ENCODE measurements at places on chromosomes 2 and 18.

- no peak for DNase-seq
Measured at GRCh38 chr18:46322411-46322891, 218.3 kb downstream of the HAUS1 start.

GRCh38 chr2:163757814-163758213, 22.0 kb upstream of the FIGN start:
- no peak for DNase-seq

- DNase-seq: no peak
Measured at GRCh38 chr18:13577091-13577697, 149.2 kb downstream of the FAM210A start.

DNA sequence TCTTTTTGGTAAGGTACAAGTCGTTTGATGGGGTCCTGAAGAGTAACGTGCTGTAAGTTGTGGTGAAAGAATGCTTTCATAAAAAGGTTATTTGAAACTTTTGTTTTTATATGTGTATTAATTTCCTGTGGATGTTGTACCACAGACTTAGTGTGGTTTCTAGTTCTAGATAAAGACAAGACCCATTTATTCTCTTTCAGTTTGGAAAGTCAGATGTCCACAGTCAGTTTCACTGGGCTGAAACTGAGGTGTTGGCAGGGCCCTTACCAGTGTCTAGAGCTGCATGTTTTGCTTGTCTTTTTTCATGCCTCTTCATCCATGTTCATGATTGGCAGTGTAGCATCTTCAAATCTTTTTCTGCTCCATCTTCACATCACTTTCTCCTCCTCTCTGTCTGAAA, 22.1 kb upstream of the DOCK10 start:
- DNase-seq: no peak

DNA sequence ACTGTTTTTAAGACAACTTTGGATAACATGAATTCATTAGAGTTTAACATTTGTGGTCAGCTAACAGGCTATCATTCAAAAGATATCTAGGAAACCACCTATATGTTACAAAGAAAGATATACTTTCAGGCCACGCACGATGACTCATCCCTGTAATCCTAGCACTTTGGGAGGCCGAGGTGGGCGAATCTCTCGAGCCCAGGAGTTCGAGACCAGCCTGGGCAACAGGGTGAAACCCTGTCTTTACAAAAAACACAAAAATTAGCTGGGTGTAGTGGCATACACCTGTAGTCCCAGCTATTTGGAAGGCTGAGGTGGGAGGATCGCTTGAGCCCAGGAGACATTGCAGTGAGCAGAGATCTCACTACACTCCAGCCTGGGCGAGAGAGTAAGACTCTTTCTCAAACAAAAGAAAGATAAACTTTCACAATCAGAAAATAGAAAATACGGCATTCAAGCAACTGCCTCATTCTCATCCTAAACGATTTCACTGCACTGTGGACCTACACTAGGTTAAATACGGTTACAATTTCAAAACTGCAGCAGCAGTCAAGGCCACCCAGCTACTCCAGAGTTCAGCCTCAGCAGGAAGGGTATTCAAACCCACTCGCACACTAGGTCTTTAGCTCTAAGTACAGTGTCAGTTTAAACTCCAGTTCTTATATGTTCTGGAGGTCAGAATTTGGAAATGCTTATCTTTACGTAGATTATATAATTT, 250.0 kb upstream of the SLC39A10 start:
- DNase-seq: no peak

DNA sequence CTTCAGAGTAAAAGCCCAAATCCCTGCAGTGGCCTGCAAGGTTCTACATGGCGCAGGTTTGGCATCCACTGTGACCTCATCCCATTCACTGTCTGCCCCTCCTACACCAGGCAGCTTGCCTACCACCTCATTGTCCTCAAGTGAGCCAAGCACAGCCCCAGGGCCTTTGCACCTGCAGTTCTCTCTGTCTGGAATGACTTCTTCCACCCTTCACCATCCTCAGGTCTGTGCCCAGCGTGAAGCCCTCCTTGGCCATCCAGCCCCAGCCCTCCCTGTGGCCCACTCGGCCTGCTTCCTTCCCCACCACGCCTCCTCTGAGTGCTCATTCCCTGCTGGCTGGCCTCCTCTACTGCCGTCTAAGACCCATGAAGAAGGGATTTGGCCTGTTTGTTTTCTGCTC, 32.6 kb upstream of the UBE2F start:
- no peak for DNase-seq

DNA sequence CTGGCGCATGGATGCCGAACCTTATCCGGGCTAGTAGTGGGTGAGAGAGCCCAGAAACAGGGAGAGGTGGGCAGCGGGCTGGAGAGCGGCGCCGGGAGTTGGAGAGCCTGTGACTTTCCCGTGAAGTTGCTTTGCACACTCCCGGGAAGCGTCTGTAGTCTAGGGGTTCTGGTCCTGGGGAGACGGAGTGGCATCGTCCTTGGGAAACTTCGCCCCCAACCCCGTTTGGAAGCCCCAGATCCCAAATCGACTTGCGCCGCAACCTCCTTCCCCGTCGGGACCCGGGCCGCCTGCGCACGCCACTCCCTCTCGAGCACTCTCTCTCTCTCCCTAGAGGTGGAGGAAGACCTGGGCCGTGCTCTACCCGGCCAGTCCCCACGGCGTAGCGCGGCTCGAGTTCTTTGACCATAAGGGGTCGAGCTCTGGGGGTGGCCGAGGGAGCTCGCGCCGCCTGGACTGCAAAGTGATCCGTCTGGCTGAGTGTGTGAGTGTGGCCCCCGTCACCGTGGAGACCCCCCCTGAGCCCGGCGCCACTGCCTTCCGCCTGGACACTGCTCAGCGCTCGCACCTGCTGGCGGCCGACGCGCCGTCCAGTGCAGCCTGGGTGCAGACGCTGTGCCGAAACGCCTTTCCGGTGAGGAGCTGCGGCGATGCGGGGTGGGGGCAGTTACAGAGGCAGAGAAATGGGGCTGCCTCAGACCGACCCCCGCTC, 456 bp downstream of the DOK1 start:
- DNase-seq: peak; percentile 35

DNA sequence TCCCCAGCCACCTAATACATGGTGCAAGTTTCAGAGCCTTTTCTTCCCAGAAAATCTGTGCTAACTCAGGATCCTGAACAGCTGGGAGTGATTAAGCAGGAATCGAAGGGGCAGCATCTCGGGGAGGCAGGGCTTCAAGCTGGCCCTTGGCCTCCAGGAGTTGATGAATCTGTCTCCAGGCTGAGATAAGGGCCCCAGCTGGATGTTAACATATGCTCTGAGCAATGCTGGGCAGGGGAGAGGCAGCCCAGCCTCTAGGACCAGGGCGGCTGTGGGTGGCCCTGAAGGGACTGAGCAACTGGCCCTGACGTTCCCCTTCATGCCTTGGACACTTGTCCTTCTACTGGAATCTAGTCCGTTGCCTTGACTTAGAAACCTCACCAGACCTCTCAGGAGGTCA, 84.1 kb upstream of the EPC2 start:
- no peak for DNase-seq

GRCh38 chr2:40395169-40396073, 56.5 kb downstream of the SLC8A1 start:
- no peak for DNase-seq

GRCh38 chr18:10274301-10274700, 180.1 kb upstream of the APCDD1 start:
- DNase-seq: no peak

DNA sequence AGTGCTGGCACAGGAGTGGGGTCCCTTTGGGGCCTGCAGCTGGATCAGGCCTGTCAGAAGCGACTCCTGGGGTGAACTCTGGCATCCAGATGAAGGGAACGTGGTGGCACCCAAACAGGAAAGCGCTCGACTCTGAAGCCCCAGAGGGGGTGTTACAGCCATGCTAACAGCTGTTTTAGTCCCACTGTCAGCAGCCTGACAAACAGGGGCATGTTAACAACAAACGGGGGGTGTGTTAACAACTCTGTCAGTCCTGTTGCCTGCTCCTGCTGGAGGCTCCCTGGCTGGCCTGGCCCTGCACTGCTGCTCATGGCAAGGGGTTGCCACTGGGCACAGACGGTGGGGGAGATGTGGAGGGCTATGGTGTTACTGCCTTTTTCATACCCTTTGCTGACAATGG, 2.6 kb upstream of the RNU2-63P start:
- no peak for DNase-seq

- DNase-seq: no peak
Measured at GRCh38 chr2:241577413-241578122, 19.0 kb downstream of the BOK start.

GRCh38 chr2:237291138-237291792, 122.7 kb downstream of the COL6A3 start:
- DNase-seq: no peak

- no peak for DNase-seq
Measured at GRCh38 chr2:85255456-85255812, 72.4 kb downstream of the TGOLN2 start.

DNA sequence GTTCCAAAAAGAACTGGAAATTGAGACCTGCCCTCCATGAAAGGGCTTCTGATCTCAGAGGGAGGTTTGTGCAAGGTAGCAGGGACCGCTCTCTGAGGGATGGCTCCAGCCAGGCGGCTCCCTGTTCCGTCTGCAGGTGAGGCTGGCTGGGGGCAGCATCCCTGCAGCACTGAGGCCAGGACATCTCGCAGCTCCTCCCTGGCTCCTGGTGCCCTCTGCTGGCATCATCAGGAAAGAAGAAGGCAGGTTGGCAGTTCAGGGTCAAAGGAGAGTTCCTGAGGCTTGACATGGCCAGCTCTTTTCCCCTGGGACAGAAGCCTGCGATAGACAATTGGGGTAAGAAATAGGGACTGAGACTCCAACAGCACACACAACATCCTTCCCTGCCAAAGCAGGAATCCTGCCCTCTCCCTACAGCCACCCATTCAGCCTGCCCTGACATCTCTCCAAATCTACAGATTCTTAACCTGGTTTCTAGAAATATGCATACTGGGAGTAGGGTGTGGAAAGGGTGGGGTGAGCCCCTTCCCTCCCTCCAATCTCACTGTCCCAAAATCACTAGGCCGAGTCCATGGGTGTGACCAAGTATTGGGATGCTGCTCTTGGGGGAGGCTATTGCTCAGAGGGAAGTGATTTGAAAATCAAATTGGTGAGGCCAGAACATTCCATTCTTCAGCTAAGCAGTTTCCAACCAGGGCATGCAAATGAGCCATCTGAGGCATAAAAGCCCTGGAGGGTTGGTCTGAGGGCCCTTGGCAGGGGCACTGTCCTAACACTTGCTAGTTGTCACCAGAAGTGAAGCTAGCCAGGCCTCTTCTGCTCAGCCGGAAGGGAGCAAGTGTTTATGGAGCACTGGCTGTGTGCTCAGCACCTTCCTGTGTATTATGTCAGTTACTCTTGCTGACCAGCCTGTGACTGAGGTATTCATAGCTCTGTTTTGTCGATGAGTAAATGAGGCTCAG, 185.4 kb downstream of the TFCP2L1 start:
- no peak for DNase-seq

DNA sequence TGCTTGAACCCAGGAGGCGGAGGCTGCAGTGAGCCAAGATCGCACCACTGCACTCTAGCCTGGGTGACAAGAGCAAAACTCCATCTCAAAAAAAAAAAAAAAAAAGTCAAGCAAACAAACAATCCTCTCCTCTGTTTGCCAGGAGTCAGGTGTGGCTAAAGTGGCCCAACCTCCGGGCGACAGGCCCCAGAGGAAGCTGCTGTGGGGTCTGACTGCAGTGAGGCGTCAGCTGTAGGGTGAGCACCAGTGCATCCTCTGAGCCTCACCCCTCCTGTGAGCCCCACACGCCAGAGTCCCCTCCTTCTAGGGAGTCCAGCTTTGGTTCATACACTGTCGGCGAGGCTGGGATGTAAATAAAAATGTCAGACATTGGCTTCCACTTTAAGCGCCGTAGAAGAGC, 76.5 kb upstream of the HS6ST1 start:
- DNase-seq: no peak

- DNase-seq: peak; percentile 24
Measured at GRCh38 chr2:25362434-25363145, 20.9 kb upstream of the DNMT3A start.

GRCh38 chr2:180604077-180604476, 376.3 kb upstream of the UBE2E3 start:
- DNase-seq: no peak

GRCh38 chr2:64626963-64627760, 26.6 kb downstream of the SERTAD2 start:
- DNase-seq: no peak

- no peak for DNase-seq
Measured at GRCh38 chr2:146982393-146982846, 862.4 kb upstream of the ACVR2A start.

GRCh38 chr18:54260396-54261072, 8.8 kb upstream of the POLI start:
- DNase-seq: no peak

- DNase-seq: no peak
Measured at GRCh38 chr18:58009166-58009565, 34.9 kb upstream of the NEDD4L start.

DNA sequence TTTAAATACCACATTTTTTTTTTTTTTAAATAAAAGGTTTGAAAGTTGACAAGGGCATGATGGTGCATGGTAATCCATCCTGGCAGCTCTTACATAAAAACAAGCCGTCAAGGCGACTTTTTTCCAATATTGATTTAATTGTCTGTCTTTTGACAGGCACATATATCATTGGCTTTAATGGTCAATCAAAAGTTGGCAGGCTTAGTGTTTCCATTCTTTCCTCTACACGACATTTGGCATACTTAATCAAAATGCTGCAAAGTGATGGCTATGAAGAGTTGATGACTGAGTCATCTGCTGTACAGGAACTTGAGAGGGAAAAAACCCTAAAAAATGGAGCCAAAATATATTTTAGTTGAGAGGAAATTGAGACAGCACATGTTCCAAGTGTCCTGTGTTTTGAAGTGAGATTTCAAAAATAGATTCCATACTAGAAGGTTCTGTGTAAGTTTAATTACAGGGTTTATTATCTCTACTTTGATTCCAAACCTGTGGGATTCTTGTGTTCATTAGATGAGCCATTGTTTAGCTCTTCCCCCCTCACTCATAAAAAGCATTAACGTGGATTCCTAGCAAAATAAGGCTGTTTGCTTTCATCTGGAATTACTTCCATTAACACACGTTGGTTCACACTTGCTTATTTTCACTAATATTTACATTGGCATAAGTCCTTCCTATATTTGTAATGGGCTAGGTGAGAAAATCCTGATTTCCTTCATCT, 3.2 kb downstream of the TSHZ1 start:
- no peak for DNase-seq

All from activated gamma-delta T cell (primary cell).